Astrocyte of the spinal cord (primary cell): ENCODE measurements at places on chromosomes 5 and 9.

- DNase-seq, result no peak
Measured at GRCh38 chr5:42599106-42599505, 157.5 kb upstream of the CCDC152 start.

GRCh38 chr5:159206368-159206767 lies 3.0 kb downstream of the RNF145 start:
- no peak for DNase-seq

GRCh38 chr5:171484460-171484899 lies 65.0 kb downstream of the FGF18 start:
- DNase-seq, result no peak

- no peak for DNase-seq
Measured at GRCh38 chr9:72305102-72305546, 59.9 kb downstream of the ZFAND5 start.

DNA sequence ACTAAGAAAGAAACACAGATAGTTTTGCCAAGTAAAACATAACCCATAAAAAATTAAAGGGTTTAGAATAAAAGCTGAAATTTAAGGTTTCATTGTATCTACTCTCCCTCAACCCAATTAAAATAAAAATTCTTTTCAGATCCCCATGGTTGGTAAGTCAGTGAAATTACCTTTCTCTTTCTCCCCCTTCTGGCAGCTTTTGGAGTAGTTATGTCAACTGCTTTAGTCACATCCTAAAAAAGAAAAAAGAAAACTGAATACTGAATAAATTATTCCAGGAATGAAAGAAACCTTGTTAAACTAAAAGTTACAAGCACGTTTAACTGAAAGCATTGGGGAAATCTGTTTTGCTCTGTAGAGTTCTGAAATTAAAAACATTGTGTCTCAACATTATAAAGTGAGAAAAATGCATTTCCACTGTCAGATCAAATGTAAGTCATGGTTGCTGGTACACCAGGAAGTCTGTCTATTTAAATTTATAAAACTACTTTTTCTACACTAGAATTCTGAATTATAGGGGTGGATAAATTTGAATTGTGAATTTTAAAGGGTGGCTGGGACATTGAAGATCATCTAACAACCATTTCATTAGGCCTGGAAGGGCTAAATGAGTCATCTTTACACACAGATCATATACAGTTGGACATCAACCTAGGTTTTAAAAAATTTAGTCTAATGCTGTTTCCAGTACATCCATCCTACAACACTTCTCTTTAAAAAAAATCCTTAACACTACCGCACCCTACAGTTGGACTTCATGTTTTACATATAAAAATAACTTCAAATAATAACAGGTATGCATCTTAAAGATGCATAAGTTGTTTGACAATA lies 24.7 kb downstream of the PSIP1 start:
- DNase-seq, result peak; percentile 36
